Neural progenitor cell (in vitro differentiated cells): ENCODE measurements at places on chromosomes 16 and 17. TPM values are rescaled to one million over a fixed set of nuclear protein-coding genes. Genes with fewer than 3 reads are reported as not detected.

DNA sequence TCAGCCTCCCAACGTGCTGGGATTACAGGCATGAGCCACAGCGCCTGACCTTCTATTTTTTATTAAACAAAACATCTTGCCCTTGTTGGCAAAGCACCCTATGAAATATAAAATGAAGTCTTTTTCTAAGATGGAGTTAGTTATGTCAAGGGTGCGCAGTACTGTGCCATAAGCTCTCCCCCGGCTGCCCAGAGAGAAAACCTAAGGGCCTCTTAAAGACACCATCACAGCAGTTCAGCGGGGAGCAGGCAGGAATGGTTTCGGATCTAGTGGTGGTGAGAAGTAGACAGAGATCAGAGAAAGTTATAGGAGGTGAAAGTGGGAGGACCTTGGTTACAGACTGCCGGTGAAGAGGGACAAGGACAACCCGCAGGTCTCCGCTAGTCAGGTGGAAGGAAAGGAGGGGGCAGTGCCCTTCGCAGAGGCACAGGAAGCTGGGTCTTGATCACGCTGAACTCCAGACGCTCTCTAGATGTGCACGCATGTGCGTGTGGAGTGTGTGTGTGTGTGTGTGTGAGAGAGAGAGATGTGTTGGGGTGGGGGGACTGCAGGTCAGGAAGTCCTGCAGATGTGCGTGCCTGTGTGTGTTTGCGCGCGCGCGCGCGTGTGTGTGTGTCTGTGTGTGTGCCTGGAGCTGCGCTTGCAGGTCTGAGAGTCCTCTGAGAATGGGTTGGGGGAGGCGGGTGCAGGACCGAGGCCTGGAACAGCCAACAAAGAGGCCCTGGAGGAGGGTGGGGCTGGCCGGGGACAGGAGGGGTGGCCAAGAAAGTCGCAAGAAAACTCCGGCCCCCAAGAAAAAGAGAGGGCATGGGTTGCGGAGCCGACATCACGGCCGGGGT lies 748 bp upstream of the CMTM3 start:
- DNase-seq, result peak; percentile 87

DNA sequence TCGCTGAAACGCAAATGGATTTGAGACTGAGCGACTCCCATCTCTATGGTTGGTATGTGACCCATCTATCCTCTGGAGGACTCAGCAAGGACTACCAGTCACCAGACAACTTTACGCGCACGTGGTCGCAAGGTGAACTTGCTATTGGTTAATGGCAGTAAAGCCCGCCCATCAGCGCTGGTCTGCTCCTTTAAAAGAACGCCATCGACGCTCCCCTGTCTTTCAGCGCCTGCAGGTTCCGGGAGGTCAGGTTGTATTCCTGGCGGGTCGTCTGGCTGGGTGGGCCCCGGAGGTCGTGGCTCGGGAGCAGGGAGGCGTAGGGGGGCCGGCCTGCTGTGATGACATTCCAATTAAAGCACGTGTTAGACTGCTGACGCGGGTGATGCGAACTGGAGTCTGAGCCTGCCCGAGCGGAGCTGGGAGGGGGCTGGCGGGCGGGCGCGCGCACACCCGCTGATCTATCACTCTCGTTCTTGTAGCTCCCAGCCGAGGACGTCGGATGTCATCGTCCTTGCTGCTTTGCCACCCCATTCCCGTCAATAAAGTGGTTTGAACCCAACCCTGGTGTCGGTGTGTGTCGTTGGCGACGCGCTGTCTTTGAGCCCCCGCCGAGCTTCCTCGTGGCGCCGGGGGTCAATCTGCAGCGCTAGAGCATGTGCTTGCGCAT lies 15.9 kb upstream of the ERN1 start:
- peak; percentile 99 for DNase-seq

- peak; percentile 53 for DNase-seq
These were observed 29.4 kb downstream of the CACNA1H start for GRCh38 chr16:1182316-1182671.

Gene EXOSC6
- 26.7 and 27.1 TPM in 2 replicates for total RNA-seq

DNA sequence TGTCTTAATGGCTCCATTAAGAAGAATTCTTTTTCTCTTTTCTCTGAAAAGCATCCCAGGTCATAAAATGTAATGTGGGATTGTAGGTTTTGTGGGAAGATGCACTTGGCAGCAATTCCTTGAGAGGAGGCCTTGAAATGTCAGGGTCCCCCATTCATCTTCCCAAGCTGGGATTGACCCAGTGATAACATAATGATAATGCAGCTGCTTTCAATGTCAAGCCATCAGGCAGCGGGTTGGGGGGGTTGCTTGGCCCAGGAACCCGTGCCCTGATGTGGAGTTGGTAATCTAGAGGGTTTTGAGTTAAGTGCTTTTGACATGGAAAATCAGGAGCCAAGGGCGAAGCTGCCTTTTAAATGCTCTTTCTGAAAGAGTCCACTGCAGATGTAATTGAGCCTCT lies 484.0 kb downstream of the WWOX start:
- no peak for DNase-seq

Gene GRB7
- total RNA-seq, result 6.0 and 8.0 TPM in 2 replicates

DNA sequence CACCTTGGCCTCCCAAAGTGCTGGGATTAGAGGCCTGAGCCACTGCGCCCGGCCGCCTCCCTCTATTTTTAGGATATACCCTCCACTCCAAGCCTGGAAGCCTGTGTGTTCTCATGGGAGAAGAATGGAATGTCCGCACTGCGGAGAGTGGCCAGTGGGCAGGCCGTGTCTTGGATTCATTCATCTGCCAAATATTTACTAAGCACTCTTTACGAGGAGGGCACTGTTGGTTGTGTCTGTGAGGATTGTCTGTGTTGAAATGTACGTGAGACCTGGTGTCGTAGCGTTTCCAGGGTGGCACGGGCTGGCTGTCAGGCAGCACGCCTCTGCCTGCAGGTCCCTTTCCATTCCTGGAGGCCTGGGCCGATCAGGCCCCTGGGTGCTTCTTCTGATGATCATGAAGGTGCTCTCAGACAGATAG lies 19.2 kb downstream of the PGS1 start:
- no peak for DNase-seq

- no peak for DNase-seq
These were observed 15.3 kb downstream of the LCMT1 start for GRCh38 chr16:25126820-25127232.

DNA sequence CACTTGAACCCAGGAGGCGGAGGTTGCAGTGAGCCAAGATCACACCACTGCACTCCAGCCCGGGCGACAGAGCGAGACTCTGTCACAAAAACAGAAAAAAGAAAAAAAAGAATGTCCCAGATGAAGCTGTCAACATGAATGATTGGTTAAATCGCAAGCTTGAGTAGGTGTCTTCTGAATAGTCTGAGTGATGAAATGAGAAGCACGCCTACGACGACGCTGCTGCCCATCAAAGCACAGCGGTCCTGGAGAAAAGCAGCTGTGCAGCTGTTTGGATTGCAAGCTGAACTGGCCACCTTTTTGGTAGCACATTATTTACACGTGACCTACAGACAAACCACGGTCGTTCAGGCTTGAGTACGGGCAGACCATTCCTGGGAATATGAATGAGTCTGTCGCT lies 12.5 kb downstream of the ADCY9 start:
- DNase-seq, result no peak

Gene ADAMTS18
- total RNA-seq, result 0.59 and 1.9 TPM in 2 replicates

Gene KRT33A
- total RNA-seq, result not detected in 2 replicates

GRCh38 chr16:87703835-87704375 lies 61.9 kb downstream of the KLHDC4 start:
- no peak for DNase-seq
